ENCODE measurements at places on chromosomes 5 and 9. TPM values are rescaled to one million over a fixed set of nuclear protein-coding genes. Genes with fewer than 3 reads are reported as not detected.
A peak's percentile ranks its signal among the peaks of the same experiment; 100 is the strongest.

Gene IFNE
- not detected for total RNA-seq

- H3K27ac ChIP-seq, result peak overlapping the region; percentile 87
- peaks cover 70% of the 10 kb centered on the region for H3K36me3 ChIP-seq
- H3K4me3 ChIP-seq, result no peak overlapping the region
- peaks cover 84% of the 10 kb centered on the region for H3K4me1 ChIP-seq
- no peak for DNase-seq
These were observed 20.4 kb downstream of the ADAM19 start for GRCh38 chr5:157555037-157555640.

GRCh38 chr9:3699883-3700282 is 174.1 kb upstream of the RFX3 start:
- H3K4me3 ChIP-seq, result no peak overlapping the region
- no peak overlapping the region for H3K27ac ChIP-seq
- no peaks in the 10 kb centered on the region for H3K36me3 ChIP-seq
- H3K27me3 ChIP-seq, result peaks cover 8% of the 10 kb centered on the region
- H3K4me1 ChIP-seq, result no peaks in the 10 kb centered on the region

- peaks cover 26% of the 10 kb centered on the region for H3K36me3 ChIP-seq
- no peak overlapping the region for H3K4me3 ChIP-seq
- H3K27ac ChIP-seq, result no peak overlapping the region
- peak; percentile 37 for DNase-seq
- peaks cover 2% of the 10 kb centered on the region for H3K27me3 ChIP-seq
- H3K4me1 ChIP-seq, result peaks cover 24% of the 10 kb centered on the region
These were observed 4.8 kb upstream of the DPM2 start for GRCh38 chr9:127942216-127943010.

DNA sequence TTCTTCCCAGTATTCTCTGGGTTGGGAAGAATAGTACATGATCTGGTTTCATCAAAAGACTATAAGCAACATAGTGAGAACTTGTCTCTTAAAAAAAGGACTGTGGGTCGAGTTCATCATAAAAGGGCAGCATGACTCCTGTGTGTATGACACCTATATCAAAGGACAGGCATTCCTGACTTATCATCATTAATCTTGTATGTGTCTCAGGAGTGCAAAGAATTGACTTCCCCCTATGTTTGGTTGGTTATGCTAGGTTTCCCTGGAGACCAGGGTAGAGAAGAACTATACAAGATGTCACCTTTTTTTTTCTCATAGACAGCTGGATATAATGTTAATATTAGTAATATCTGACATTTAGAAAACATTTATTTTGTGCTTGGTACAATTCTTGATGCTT is 173.1 kb upstream of the ANKRD55 start:
- no peak overlapping the region for H3K27ac ChIP-seq
- H3K27me3 ChIP-seq, result peaks cover 5% of the 10 kb centered on the region
- H3K36me3 ChIP-seq, result no peaks in the 10 kb centered on the region
- H3K4me3 ChIP-seq, result no peak overlapping the region
- H3K4me1 ChIP-seq, result no peaks in the 10 kb centered on the region

DNA sequence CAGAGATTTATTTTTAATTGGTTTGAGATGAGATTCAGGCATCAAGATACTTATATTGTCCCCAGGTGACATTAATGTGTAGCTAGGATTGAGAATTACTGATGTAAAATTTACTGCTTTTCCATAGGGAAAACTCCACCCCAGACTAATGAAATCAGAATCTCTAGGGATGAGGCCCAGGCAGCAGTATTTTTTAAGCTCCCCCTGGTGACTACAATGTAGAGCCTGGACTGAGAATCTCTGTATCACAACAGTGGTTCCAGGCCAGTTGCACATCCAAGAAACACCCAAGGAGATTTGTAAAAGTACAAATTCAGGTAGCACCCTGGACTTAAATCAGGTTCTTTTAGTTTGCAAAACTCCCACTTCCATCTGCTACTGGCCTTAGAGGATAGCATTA is 185.7 kb downstream of the MARCHF11 start:
- no peaks in the 10 kb centered on the region for H3K27me3 ChIP-seq
- no peak overlapping the region for H3K4me3 ChIP-seq
- H3K27ac ChIP-seq, result no peak overlapping the region
- H3K36me3 ChIP-seq, result no peaks in the 10 kb centered on the region
